ENCODE measurements at places on chromosomes 12 and 14.

DNA sequence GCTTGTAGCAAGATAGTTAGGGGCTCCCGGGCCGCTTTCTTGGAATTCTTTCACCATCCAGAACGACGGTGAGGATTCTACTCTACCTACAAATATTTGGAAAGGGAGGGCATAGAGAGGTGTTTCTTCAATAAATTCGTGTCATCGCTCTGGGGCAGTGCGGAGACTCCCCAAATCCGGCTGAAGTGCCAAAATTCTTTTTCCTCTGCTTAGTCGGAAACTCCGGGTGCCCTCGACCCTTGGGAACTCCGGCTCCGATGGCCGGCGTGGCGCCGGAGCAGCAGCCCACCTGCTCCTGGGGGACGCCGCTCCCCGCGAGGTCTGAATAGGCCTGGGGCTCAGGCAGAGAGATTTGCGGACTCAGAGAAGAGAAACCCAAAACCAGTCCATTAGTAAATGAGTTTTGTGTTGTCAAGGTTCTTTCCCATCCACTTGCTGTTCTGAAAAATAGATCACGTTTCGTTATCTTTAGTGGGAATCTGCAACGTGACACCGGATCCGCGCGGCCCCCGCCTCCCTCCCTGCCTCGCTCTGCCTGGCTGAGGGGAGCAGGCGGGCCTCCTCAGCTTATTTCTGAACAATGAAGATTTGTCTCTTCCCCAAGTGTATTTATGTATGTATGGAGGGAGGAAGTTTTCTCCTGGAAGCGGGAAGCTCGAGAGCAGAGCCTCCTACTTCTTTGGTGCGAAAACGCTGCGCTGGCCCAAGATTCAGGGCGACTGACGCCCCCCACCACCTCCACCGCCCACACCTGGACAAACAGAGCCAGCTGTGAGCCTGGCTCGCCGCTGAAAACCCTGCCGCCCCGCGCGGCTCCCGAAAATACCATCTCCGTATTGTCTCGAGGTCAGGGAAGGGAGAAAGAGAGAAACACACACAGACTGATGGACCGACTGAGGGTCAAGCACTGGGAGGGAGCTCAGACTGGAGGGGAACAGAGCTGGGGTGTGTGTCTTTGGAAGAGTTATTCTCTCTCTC is 3.7 kb upstream of the SIX1 start:
- no peak overlapping the region for H3K4me3 ChIP-seq
- H3K27ac ChIP-seq, result no peak overlapping the region
- H3K36me3 ChIP-seq, result no peaks in the 10 kb centered on the region
- H3K27me3 ChIP-seq, result peaks cover 32% of the 10 kb centered on the region
- H3K4me1 ChIP-seq, result peaks cover 48% of the 10 kb centered on the region

GRCh38 chr12:104387190-104387589 is 69.6 kb upstream of the CHST11 start:
- H3K36me3 ChIP-seq, result no peaks in the 10 kb centered on the region
- no peaks in the 10 kb centered on the region for H3K27me3 ChIP-seq
- no peaks in the 10 kb centered on the region for H3K4me1 ChIP-seq
- no peak overlapping the region for H3K27ac ChIP-seq
- no peak overlapping the region for H3K4me3 ChIP-seq
- no peak for DNase-seq

DNA sequence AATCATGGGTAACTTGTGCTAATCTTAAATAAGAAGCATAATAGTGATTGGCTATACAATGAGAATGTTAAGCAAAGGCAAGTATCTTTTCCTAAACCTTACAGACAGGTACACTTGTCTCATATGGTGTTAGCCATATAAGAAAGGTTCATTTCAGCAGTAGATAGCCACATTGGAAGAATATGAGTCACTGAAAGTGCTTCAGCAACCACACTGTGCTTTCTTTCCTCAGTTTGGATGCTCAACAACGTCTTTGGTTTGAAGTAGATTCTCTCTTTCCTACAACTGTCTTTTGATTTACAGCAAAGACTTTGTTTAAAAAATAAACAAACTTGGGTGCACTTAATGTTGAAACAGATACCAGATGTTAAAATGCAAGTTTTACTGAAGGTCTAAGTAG is 8.9 kb downstream of the DDHD1 start:
- no peaks in the 10 kb centered on the region for H3K36me3 ChIP-seq
- no peak overlapping the region for H3K27ac ChIP-seq
- H3K4me1 ChIP-seq, result peaks cover 36% of the 10 kb centered on the region
- no peak overlapping the region for H3K4me3 ChIP-seq
- DNase-seq, result no peak

GRCh38 chr12:47867495-47867941 is 37.3 kb downstream of the VDR start:
- DNase-seq, result no peak
- H3K36me3 ChIP-seq, result no peaks in the 10 kb centered on the region
- H3K27me3 ChIP-seq, result no peaks in the 10 kb centered on the region
- H3K4me3 ChIP-seq, result no peak overlapping the region
- H3K27ac ChIP-seq, result no peak overlapping the region

- no peaks in the 10 kb centered on the region for H3K36me3 ChIP-seq
- H3K27me3 ChIP-seq, result peaks cover 27% of the 10 kb centered on the region
- no peak for DNase-seq
- peak overlapping the region; percentile 68 for H3K4me3 ChIP-seq
- peaks cover 9% of the 10 kb centered on the region for H3K4me1 ChIP-seq
Observed at GRCh38 chr14:50560931-50561285, 963 bp downstream of the ATL1 start.

DNA sequence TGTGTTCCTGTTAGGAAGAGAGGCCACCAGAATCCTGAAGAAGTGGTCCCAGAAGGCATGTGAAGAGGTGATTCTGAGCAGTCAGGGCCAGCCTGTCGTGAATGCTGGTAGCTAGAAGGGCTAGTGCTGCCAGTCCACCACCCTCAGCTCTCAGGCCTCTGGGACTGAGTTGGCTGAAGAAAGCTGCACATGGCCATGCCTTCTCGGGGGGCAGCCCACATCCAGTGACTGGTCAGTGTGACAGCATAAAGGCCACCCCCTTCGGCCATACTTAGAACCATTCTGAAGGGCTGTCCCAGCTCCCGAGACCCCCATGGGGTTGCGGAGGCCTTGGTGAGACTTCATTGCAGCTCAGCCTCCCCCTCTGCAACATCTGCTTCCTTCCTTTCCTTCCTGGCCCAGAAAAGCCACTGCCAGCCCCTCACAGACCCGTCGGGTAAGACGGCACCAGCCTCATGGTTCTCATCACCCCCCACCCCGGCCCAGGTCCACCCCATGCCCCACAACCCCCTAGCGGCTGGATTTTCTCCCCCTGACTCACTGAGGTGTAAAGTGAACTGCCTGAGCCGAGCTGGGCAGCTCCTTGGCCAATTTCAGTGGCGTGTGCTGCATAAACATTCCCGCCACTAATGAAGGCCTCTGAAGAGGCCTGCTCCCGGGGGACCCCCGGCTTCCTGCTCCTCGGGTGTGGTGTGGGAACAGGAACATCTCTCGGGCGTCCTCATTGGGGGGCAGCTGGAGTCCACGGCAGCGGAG is 49.5 kb upstream of the DIO3 start:
- H3K36me3 ChIP-seq, result no peaks in the 10 kb centered on the region
- no peak overlapping the region for H3K4me3 ChIP-seq
- H3K4me1 ChIP-seq, result no peaks in the 10 kb centered on the region

Data from HepG2 (cell line).